GM23248 (cell line): ENCODE measurements at places on chromosomes 12 and 14. TPM values are rescaled to one million over a fixed set of nuclear protein-coding genes. Genes with fewer than 3 reads are reported as not detected.

The ZFHX2 gene
- total RNA-seq, result under 0.01 TPM in 1 of 2 replicates, not detected in the other

The C1R gene
- 51.1 and 52.2 TPM in 2 replicates for total RNA-seq

The VWF gene
- total RNA-seq, result not detected in 2 replicates

The EPYC gene
- not detected in 2 replicates for total RNA-seq

The STON2 gene
- total RNA-seq, result not detected in 2 replicates

The HOXC4 gene
- 2.2 and 3.4 TPM in 2 replicates for total RNA-seq

The CCER1 gene
- not detected in 2 replicates for total RNA-seq

The DHRS2 gene
- not detected in 2 replicates for total RNA-seq

The CDH24 gene
- total RNA-seq, result 3.8 and 5.6 TPM in 2 replicates

The DEPDC4 gene
- total RNA-seq, result 0.13 TPM in 1 of 2 replicates, not detected in the other

The MGAT4C gene
- not detected in 2 replicates for total RNA-seq

The OR6C2 gene
- not detected in 2 replicates for total RNA-seq
